ENCODE measurements at places on chromosomes 7 and 10. TPM values are rescaled to one million over a fixed set of nuclear protein-coding genes. Genes with fewer than 3 reads are reported as not detected.

DNA sequence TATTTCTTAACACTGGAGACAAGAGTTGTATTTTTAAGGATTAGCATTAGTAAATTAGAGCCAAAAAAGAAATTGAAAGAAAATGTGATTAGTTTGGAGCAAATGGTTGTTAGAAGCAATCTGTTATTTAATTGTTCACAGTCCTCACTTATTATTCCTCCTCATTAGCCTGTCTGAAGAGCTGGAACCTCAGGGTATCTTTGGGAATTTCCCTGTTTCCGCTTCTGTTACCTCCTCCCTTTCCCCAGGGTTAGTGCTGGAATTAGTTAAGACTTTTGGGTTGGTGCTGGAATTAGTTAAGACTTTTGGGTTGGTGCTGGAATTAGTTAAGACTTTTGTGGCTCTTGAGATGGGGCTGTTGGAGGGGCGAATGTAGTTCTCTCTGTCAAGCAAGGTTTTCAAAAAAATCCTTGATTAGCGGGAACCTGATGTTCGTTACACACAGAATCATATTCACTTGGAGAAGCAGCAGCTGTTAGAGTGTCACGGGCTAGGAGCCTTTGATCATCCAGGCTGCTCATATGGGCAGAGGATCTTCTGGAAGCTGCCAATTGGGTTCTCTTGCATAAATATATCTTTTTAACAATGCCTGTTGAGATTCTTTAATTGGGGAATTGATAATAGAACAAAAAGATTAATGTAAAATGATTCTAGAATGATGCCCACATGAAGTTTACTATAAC is 251.0 kb upstream of the NPSR1 start:
- no peak for DNase-seq

DNA sequence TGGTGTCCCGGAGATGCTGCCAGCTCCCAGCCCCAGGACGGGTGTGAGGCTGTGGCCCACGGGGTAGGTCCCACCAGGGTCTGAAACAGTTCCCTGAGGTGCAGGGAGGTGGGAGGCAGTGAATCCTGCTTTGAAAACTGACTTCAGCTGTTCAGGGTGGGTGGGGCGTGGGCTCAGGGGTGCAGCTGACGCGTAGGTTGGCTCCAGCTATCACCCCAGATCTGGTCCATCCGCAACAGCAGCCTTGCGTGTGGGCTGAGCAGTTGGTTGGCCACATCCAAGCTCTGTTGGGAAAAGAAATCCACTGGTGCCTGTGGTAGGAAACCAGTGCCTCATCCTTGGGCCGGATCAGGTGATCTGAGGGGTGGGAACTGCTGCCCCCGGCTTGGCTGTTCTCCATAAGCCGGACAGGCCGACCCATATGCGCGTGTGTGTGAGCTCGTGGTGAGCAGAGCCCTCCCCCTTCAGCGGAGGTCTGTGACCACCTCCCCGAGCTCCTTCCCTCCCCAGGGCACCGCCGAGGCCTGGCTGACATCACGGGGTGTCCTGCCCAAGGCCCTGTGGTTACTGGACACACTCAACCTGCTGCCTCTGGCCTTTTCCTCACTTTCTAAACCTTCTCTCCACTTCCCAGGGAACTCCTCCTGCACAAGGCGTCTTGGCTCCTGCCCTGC is 15.4 kb upstream of the FAM20C start:
- DNase-seq, result no peak

DNA sequence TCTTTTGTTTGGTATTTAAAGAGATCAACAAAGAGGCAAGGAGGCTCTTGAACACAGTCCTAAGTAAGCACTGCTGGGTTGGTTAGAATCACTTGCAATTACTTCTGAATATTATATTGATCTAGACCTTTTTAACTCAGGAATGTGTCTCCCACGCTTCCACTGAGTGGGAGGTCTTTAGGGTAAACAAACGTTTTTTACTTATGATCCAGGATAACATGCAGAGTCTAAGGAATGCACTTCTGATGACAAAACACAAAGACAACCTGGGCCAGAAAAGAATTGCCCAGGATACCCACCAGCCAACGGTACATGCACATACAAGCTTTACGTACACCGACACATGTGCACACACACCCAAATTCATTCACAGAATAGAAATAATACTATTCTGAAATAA is 626.9 kb downstream of the PARD3 start:
- no peak for DNase-seq

DNA sequence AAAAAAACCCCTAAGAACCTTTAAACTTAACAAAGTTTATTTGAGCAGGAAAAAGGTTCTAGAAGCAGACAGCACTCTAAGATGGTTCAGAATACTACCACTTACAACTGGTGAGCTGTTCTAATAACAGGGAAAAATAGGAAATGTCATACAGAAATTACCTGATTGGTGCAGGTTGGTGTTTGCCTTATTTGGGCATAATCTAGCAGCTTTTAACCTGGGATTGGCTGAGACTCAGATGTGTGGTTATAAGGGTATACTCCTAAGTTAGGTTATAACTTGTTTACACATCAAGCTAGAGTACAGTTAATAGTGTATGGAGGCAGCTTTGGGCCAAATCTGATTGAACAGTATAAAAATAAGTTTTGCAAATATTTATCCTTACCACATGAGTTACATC is 59.8 kb downstream of the MAPK8 start:
- DNase-seq, result no peak

GRCh38 chr10:56317603-56318002 is 43.5 kb downstream of the ZWINT start:
- no peak for DNase-seq

GRCh38 chr7:17677408-17677807 is 262.9 kb downstream of the SNX13 start:
- DNase-seq, result no peak

GRCh38 chr7:122307228-122307621 is 2.7 kb upstream of the FEZF1 start:
- peak; percentile 80 for DNase-seq

- DNase-seq, result no peak
Observed at GRCh38 chr7:3244241-3244814, 56.7 kb upstream of the SDK1 start.

DNA sequence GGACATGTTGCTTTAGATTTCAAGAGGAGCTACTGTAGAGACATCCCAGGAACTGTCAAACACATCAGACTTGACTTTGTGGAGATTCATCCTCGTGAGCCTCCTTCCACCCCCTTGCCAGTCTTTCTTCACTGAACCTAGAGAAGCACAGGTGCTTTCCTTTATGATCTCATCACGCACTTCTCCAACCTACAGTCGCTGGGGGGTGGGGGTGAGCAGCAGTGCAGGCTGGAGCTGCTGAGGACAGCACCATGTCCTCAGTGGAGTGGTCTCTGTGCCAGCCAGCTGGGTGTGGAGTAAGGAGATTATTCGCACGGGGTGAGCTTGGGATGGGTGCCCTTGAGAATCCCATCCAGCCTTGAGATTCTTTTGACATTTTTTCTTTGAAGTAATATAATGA is 88.1 kb downstream of the VOPP1 start:
- no peak for DNase-seq

- DNase-seq, result no peak
Observed at GRCh38 chr10:108166401-108166800, 1001.9 kb upstream of the SORCS1 start.

GRCh38 chr7:95608359-95609173 is 12.2 kb upstream of the PDK4 start:
- peak; percentile 74 for DNase-seq

UBE3C gene
- polyA plus RNA-seq, result 13.6 TPM

WASL gene
- 35.6 TPM for polyA plus RNA-seq

PDE1C gene
- not detected for polyA plus RNA-seq

KCNMA1 gene
- polyA plus RNA-seq, result 9.0 TPM

NME8 gene
- 1.3 TPM for polyA plus RNA-seq

SPOCK2 gene
- 1.2 TPM for polyA plus RNA-seq

HMX2 gene
- polyA plus RNA-seq, result 3.4 TPM

All from GM23338 (cell line).